ENCODE measurements at places on chromosomes 12 and 14.
A peak's percentile ranks its signal among the peaks of the same experiment; 100 is the strongest.

DNA sequence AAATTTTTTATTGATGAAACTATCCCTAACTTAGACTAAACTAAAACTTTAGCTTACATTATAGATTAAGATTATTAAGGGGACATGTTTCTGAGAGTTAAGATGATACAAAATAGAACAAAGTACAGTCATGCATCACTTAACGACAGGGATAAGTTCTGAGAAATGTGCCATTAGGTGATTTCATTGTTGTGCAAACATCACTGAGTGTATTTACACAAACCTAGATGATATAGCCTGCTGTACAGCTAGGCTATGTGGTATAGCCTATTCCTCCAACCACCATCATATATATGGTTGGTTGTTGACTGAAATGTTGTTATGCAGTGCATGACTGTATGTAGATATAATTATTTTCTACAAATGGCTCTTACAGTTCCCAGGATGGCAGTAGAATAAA is 46.5 kb downstream of the ATP6V1D start:
- no peak for DNase-seq

- DNase-seq: no peak
Observed at GRCh38 chr14:101823511-101824120, 62.1 kb downstream of the PPP2R5C start.

DNA sequence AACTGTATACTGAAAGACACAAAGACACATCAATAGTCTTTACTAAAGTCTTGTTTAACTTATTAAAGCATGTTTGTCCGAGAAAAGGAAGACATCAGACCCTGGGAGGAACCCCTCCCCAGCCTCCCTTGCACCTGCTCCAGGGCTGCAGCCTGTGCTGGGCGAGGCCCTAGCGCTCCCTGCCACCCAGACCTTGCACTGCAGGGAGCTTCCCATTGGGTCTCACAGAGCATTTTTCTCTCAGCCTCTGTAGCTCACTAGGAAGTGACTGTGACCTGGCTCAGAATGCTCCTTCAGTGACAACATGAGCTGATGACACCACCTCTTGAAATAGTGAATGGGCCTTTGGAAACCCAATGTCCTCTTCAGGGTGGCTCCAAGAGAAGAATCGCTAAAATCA is 461.2 kb downstream of the TMEM121 start:
- DNase-seq: no peak

- no peak for DNase-seq
Observed at GRCh38 chr12:55703901-55704761, 3.6 kb downstream of the ITGA7 start.

DNA sequence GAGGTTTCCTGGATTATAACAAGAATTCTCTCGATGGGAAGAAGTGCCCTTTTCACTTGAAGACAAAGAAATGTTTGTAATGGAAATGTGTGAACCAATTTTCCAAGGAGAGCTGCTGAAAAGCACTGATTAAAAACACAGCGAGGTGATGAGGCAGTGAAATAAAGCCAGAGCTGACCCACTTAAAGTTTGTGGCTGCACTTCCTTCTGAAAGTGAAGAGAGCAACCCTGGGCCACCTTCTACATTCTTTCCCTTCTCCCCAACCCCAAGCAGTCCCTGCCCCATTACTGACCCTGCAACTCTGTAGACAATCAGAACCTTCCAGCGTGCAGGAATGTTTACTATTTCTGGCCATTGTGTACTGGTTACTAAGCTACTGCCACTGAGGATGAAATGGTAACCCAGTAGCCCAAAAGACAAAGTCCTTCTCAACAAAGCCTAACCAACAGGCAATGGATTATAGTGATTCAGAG is 173.9 kb downstream of the TTC7B start:
- DNase-seq: no peak

DNA sequence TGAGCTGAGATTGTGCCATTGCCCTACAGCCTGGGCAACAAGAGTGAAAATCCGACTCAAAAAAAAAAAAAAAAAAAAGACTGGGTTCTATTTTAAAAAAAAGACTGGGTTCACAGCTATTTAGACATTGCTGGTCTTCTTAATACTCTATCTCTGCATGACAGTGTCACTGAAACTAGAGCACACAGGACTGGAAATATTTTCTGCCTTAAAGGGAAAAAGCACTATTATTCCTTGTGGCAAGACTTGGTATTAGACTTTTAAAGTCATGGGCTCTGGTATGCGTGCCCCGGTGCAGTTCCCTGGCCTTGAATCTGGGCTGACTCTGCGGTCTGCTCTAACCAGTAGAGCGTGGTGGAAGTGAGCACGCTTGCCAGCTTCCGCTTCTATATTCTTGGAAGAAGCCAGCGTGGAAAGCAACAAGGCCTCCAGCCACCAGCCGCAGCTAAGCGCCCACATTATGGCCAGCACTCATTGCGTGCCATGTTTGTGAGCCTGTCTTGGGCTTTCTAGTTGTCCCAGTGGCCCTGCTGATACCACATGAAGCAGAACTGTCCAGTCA is 31.3 kb downstream of the PRKAB1 start:
- DNase-seq: no peak

- DNase-seq: no peak
Observed at GRCh38 chr14:39342768-39343167, 89.5 kb downstream of the FBXO33 start.

GRCh38 chr14:35944847-35945246 is 118.7 kb downstream of the BRMS1L start:
- peak; percentile 32 for DNase-seq

DNA sequence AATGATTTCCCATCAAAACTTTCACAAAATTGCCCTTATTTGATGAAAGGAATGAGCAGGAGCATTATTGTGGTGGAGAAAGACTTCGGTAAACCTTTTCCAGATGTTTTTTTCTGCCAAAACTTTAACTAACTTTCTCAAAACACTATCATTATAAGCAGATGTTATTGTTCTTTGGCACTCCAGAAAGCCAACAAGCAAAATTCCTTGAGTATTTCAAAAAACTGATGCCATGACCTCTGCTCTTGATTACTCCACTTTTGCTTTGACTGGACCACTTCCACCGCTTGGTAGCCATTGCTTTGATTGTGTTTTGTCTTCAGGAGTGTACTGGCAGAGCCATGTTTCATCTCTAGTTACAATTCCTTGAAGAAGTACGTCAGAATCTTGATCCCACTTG is 29.7 kb upstream of the RAB21 start:
- no peak for DNase-seq

GRCh38 chr14:103749860-103750259 is 34.2 kb downstream of the ZFYVE21 start:
- no peak for DNase-seq
